ENCODE measurements at places on chromosomes 13 and 19. TPM values are rescaled to one million over a fixed set of nuclear protein-coding genes. Genes with fewer than 3 reads are reported as not detected.

DNA sequence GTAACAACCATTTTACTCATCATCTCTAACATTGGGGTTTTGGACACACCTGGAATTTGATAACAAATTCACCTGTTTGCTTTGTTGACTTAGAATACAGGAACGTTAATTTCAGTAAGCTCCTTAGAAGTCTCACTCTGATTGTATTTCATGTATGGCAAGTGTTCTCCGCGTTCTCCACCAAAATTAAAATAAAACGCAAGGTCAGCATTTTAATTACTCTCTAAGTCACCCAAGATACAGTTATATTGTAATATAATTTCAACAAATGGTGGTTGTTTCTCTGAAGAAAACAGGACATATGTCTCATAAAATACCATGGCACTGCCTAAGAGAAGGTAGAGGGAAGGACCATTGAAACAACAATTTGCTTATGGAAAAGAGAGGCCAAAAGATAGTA is 742.1 kb downstream of the LIG4 start:
- no peak for DNase-seq

- no peak for DNase-seq
These were observed 391.0 kb downstream of the FGF9 start for GRCh38 chr13:22061806-22062391.

Gene NALCN
- 14.5 TPM for total RNA-seq

- DNase-seq, result peak; percentile 87
These were observed 10.1 kb downstream of the EPS15L1 start for GRCh38 chr19:16461630-16462051.

GRCh38 chr13:100588331-100589177 is at the start of gene GGACT:
Gene GGACT, minus strand, starts transcription at chr13:100588789. Its CDS starts 56,198 bp downstream, at chr13:100532591.
- peak; percentile 92 for DNase-seq

- DNase-seq, result no peak
These were observed 42.6 kb upstream of the CBY2 start for GRCh38 chr13:45659536-45659935.

DNA sequence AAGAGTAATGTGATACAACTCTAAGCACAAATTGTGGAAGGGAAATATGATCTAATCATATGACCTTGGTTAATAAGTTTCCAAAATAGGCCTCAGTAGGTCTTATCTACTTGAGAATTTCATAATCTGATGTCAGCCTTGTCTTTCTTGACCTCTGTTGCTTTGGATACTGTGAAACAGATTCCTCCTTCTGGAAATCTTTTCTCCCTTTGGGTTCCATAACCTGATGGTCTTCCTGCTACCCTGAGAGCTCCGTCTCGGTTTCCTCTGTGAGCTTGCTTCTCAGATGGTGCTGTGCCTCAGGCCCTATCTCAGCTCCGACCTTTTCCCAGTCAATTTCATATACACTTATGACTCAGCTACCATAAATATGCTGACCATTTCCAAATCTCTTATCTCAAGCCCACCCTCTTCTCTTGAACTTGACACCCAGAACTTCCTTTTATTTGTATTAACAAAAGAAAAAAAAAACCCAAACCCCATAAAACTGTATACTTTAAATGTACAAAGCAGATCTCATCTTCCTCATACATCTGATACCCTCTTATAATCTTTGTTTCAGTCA is 6.4 kb upstream of the SLC46A3 start:
- no peak for DNase-seq

GRCh38 chr13:96238241-96238640 is 148.3 kb downstream of the HS6ST3 start:
- no peak for DNase-seq

DNA sequence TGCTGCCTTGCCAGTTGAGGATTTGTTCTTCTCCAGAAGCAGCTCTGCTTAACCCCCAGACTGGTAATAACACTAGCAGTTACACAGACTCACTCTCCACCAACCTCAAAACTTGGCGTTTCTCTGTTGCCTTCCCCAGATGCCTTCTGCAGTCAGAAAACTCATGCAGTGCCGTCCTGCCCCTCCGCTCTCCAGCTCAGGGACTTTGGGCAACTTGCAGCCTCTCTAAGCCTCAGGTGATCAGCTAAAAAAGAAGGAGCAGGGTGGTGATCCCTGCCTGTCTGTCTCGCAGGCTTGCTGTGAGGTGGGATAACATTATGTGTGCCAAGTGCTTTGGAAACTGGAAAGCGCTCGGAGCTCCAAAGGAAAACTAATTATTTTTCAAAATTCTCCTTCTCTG is 391.6 kb downstream of the HS6ST3 start:
- DNase-seq, result no peak

DNA sequence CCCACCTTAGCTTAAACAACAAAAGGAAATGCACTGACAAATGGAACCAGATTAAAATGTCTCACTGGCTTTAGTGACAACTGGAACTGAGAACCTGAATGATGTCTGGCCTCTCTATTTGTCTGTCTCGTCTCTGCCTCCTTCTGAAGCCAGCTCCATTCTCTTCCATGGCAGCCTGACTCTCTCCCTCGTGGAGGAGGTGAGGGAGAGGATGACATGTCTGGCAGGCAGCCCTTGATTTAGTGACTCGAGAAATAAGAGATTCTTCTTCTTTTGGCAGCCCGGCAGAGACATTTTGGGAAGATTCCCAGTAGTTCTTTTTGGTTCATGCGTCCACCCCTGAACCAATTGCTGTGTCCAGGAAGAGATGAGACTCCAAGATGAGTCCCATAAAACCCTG is 131.7 kb downstream of the KLF5 start:
- DNase-seq, result no peak

Gene HS6ST3
- 1.3 TPM for total RNA-seq

DNA sequence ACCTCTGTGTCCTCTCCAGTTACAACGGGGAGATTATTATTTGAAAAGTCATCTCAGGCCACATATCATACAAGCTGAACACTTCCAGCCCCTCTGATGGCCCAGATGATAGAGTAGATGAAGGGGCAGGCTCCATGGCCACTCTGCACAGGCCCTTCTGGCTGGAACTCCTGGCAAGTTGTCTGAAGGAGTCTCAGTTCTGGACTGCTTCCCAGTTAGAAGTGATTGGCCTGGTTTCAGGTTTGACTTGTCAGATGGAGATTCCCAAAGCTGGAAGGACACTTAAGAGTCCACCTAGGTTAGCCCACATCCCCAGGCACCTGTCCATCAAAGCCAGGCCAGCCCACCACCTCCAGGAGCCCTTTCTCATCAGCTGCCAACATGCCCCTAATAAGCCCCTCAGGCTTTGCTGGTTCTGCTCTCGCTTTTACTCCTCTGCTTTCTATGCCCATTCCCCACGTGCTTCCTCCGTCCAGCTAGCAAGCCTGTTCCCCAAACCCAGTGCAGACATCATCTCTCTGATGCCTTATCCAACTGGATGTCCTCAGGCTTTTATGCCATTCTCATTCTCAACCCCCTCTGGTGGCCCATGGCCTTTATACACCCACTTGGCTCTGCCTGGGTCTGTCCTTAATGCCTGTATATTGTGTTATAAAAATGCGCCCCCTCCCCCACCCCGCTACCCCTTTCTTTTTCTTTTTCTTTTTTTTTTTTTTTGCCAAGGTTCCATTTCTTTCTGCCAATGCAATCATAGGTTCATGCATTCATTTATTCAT is 56.5 kb downstream of the HSPH1 start:
- DNase-seq, result no peak

Gene ANGPTL4
- 5.9 TPM for total RNA-seq

DNA sequence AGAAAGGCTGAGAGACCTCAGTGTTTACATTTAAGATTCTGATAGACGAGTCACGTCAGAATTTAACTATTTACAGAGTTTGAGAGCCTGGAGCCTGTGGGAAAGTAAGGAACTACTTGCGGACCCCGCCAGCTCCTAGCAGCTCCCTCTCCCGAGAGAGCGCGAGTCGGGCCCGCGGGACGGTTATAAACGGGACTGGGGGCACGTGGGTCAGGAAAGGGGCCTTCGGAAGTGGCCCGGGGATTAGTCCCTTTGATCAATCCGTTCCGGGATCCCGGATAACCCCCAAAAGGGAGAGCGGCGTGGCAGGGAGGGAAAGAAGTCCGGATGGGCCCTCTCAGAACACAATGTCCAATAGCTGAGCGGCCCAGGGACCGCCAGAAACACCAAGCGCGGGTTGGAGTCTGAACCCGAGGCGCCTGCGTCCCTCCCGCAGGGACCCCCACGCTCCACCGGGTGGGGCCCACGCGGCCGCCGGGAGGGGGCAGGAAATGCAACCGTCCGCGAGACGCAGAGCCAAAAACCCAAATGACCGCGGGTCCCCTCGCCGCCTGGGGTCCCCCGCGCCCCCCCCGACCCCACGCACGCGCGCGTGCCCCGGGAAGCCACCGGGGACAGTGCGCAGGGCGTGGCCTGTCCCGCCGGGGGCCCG is 3.6 kb downstream of the ZIC5 start:
- DNase-seq, result no peak

Gene ATP8A2
- 0.22 TPM for total RNA-seq

Gene CNN1
- total RNA-seq, result 150 TPM

DNA sequence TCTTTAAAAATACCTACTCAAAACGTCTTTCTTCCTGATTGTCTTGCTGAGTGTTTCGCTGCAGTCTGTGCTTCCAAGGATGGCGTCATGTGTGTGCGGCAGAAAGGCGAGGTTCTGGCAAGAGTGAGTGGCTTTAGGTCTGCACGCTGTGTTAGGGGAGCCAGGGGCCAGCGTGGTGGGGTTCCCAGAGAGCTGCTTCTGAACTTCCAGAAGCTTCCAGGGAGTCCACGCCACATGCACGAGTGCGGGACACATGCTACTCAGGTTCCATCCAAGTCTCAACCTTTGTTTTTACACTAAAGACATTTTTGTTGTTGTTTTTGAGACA is 67.9 kb downstream of the ATP11A start:
- DNase-seq, result no peak

Gene KRTDAP
- total RNA-seq, result not detected

GRCh38 chr19:16076154-16076957 is at the start of gene TPM4:
Gene TPM4, plus strand, starts transcription at chr19:16076495. Its CDS starts 71 bp downstream, at chr19:16076566.
- DNase-seq, result peak; percentile 95

GRCh38 chr13:112124141-112124540 is 57.2 kb downstream of the SOX1 start:
- no peak for DNase-seq

DNA sequence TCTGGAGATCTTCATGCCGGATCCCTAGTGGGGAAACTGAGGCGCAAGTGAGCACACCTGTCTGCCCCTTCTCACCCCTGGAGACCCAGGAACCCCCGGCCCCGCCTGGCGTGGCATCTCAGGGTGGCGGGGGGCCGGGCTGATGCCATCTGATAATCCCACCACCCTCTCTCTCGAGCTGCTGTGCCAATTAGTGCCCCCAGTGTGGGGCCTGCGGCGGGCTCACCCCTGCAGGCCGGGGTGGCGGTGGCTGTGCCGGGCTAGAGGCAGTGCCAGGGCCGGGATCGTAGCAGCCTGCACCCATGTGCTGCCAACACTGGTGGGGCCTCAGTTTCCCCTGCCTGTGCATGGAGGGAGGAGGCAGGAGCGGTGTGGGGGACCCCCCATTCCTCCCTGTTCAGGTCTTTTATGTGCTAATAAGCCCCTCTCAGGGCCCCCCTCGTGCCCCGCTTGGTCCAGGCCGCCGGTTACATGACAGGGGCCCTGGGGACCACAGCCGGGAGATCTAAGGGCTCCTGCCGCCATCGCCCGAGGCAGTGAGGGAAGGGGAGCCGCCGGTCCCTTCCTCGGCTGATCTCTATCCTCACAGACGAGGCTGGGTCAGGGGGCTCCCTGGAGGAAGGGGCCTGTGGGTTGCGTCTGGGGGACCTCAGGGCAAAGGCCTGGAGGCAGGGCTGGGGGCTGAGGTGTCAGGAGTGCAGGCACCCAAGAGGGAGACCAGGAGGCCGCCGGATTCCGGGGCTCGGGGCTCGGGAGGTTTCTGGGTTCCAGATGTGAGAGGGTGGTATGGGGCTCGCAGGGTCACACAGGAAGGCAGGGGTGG is 8.3 kb downstream of the EFNA2 start:
- DNase-seq, result no peak

Gene COX7A1
- 2,458 TPM for total RNA-seq

GRCh38 chr19:13699786-13700185 is 64.5 kb upstream of the MRI1 start:
- no peak for DNase-seq

DNA sequence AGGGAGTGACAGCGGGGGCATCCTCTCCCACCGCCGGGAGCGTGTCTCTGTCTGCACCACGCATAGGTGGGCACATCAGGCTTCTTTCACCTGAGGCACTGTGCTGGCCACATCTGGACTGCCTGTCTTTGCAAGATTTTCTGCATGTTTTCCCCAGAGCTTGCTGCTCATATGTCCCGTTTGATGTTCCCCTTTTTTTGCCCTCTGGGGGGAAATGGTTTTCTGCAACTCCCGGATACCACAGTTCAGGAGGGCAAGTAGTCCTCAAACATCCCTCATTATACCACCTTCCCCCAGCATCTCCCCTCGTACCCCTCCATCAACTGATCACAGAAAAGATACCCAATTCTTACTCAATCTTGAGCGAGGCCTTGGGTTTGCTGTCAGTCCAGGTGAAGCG is 168.0 kb downstream of the PAN3 start:
- DNase-seq, result no peak

DNA sequence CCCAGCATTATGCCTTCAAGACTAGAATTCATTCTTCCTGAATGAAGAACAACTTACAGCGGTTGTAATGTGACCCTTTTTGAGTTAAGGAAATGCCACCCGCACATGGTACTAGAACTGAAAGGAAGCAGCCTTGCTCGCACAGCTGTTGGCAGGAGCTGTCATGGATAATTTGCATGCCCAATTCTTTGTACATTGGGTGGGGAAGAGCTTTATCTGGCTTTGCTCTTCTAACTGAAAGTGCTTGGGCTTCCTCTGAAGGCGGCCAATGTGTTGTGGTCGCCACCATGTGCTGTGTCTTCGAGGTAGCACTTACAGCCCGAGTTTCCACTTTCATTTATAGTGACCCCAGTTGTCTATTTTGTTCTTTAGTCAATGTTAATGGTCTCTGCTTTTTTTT is 3.4 kb downstream of the CCNE1 start:
- DNase-seq, result no peak

Gene TMPRSS9
- total RNA-seq, result 0.12 TPM

- DNase-seq, result no peak
These were observed 503.0 kb downstream of the DCT start for GRCh38 chr13:93976528-93976927.

Gene FRY
- total RNA-seq, result 139 TPM

Gene TUBB4A
- 2.7 TPM for total RNA-seq

Gene CGB2
- not detected for total RNA-seq

DNA sequence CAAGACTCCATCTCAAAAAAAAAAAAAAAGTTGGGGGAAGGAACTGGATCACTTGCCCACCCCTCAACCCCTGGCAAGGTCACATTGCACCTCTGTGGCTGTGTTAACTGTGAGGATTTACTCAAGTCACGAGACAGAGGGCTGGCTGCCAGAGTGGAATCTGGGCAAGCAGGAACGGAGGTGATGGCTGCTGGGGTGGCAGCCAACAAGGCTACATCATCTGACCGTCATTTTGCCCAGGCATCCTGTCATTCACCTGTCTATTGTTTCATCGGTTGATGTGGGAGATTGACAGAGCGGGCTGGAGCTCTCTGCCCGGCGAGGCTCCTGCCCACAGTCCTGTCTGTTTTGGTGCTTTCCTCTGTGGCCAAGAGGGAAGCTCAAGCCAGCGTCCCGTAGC is 75.7 kb downstream of the DPF1 start:
- DNase-seq, result no peak

Gene NLRP7
- not detected for total RNA-seq

GRCh38 chr13:38669234-38669964 is 17.5 kb upstream of the FREM2 start:
- DNase-seq, result no peak

GRCh38 chr13:100520936-100521850 is 67.4 kb downstream of the GGACT start:
- DNase-seq, result no peak

Measured in right cardiac atrium (tissue), 5 donors.